Activated CD8-positive, alpha-beta memory T cell treated with anti-CD3 and anti-CD28 coated beads, Interleukin-2, amount 50 U/mL, for 48 hours (primary cell): ENCODE measurements at places on chromosomes 16 and 17.

GRCh38 chr17:34578016-34578415 lies 1.4 kb upstream of the TMEM132E start:
- no peak for DNase-seq

GRCh38 chr16:13896543-13897182 lies 23.3 kb upstream of the ERCC4 start:
- no peak for DNase-seq

DNA sequence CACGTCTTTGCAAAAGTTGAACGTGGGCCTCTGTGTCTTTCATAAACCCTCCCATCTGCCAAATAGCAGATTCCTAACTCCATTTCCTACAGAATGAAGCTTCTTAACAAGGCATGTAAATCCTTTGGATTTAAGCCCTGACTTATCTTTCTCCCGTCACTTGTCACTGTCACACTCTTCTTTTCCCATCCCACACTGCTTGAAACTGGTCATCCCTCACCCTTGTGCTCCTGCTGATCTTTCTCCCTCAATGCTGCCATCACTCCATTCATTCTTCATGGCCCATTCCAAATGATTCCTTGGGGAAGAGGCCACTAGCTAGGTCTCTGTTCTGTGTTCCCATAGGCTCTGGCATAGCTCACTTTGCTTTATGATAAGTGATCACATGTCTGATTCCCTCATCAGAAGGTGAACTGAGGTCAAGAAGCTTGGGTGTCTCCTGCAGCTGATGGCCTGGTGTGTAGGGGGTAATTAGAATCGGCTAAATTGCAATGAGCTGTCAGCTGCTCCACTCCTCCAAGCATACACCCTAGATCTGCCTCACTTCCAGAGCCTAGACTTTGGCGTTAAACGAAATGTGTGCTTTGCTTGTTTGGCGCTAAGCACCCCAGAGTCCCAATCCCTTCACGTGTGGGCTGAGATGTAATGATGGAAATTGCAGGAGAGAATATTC lies 61.7 kb downstream of the PECAM1 start:
- DNase-seq = no peak

DNA sequence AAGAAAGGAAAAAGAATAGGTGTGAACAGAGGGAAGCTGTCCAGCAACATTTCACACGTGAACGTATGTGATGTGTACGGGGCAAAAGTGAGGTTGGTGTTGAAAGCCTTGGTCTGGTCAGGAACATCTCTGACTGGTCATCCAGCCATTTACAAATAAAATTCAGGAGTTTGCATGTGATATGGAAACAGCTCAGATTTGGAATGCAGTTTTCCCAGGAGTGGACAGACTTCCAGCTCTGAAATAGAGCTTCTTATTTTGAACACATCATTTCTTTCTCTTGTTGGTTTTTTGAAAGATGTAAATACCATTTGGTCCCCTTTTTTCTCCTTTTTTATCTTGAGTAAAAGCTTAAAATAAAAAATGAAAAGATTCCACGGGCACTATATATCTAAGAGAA lies 566.2 kb upstream of the ZFHX3 start:
- DNase-seq = no peak

- DNase-seq = no peak
These were observed 3.3 kb upstream of the SLC16A3 start for GRCh38 chr17:82225368-82226029.
